ENCODE measurements at places on chromosomes 7 and 10.

DNA sequence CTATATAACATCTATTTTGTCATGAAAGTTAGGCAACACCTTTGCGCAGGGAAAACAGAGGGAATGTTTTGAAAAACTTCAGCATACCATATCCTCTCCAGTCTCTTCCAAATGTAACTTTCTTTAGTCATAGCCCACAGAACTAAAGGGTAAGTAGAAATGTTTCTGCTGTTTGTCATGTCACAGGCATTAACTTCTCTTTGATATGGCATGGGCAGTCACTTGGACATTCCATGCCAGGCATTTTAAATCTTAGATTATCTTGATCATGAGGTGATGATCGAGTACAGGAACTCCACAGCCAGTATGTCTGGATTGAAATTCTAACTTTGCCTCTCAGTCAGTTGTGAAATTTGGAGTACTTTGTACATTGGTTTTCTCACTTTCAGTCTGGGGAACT lies 27.5 kb upstream of the ETV1 start:
- peak; percentile 47 for DNase-seq

GRCh38 chr10:111098679-111099437 lies 22.0 kb downstream of the ADRA2A start:
- DNase-seq = peak; percentile 45

- no peak for DNase-seq
Measured at GRCh38 chr10:30870896-30871295, 160.8 kb downstream of the ZNF438 start.

DNA sequence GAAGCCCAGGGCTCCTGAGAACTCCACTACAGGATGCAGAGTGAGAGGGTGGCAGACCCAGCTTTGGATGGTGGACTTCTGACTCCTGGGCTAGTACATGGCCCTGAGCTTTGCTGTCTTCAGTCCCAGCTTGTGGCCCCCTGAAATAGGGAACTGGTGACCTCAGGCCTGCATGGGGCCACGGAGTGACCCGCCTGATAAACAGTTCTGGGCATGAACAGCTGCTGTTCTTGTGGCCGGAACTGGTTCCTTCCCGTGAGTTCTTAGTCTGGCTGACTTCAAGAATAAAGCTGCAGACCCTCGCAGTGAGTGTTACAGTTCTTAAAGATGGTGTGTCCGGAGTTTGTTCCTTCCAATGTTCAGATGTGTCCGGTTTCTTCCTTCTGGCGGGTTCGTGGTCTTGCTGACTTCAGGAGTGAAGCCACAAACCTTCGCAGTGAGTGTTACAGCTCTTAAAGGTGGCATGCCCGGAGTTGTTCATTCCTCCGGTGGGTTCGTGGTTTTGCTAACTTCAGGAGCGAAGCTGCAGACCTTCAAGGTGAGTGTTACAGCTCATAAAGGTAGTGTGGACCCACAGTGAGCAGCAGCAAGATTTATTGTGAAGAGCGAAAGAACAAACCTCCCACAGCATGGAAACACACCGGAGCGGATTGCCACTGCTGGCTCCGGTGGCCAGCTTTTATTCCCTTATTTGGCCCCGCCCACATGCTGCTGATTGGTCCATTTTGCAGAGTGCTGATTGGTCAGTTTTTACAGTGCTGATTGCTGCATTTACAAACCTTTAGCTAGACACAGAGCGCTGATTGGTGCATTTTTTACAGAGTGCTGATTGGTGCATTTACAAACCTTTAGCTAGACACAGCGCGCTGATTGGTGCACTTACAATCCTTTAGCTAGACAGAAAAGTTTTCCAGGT lies 268.0 kb downstream of the ZEB1 start:
- no peak for DNase-seq

- DNase-seq = no peak
Measured at GRCh38 chr10:82668221-82668895, 793.4 kb downstream of the NRG3 start.

DNA sequence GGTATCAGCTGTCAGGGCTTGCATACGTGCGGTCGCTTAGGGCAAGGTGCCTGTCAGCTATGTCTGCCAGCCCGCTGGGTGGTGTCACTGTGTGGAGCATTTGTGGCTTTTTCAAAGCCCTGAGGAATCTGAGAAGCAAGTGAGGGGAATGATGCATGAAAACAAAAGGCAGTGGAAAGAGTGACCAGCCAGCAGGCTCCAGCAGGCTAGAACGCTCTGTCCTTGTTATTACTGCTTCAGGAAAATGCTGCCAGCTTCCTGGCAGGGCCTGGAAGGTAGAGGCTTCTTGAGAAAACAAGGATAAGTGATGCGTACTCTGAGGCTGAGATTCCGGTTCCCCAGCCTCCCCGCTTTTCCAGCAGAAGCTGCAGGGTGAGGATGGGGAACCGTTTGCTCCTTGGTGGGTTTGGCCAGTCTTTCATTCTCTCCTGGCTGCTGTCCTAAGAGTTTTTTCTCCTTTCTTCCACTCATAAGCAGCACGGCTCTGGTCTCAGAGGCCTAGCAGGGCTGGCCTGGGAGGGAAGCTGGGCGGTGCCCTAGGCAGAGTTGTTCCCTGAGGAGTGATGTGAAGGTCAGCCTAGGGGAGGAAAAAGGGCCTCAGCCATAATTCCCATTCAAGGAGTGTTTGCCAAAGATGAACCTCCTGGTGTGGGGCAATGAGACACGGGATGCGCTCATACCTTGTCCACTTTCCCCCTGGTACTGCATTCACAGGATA lies 42.8 kb upstream of the MKLN1 start:
- DNase-seq = peak; percentile 69

DNA sequence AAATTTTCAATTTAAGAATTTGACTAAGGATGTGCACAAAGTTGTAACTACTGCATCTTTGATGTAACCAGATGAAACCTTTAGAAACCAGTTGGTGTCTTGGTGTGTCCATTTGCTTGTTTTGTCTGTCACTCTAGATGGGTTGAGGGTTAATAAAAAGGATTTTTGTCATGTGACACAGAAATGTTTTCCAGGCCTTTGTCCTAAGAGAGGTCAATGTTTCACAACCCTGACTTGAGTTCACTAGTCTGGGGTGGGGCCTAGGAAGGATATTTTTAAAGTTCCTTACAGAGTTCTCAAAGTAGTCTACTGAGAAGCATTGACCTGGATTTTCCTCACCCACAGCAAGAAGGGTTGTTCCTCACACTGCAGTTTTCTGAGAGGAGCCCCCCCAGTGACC lies 90.3 kb downstream of the HERPUD2 start:
- no peak for DNase-seq

DNA sequence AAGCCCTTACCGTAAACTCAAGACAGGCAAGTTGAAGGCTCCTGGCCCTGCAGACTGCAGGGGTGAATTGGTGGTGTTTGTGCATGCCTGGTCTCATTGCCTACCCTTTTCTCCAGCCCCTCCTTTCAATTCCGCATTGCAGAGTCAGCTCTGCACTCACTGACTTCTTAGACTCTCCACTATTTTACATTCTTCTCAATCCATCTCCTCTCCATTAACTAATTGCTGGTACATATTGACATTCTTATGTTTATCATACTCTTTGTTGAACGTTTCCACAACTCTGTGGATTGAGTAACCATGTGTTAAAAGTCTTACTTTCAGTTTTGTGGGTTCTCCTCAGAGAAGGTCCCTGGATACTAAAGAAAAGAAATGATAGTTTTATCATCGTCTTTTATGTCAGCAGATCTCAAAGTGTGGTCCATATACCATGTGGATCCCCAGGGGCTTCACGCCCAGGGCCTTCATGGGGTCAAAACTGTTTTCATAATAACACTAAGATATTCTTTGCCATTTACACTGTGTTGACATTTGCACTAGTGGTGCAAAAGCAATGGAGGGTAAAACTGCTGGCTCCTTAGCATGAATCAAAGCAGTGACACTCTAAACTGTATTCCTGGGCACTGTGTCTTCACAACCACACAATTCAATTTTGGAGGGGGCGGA lies 135.4 kb upstream of the FZD1 start:
- DNase-seq = no peak

DNA sequence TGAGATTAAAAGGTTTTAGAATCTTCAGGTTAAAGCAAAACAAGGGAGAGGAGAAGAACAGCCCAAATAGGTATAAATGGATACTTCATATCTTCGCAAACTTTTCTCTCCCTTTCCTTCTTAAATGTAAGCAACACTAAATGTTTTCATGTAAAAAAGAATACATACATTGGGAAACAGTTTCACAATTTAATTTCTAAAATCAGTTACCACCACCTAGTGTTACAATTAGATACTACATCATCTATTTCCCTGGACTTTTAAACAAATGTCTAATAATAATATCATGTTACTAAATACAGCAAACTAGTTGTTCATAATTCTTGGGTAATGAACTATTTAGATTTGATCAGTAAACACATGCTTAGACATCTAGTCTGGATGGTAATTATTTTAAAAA lies 35.8 kb downstream of the MINDY3 start:
- DNase-seq = peak; percentile 47

DNA sequence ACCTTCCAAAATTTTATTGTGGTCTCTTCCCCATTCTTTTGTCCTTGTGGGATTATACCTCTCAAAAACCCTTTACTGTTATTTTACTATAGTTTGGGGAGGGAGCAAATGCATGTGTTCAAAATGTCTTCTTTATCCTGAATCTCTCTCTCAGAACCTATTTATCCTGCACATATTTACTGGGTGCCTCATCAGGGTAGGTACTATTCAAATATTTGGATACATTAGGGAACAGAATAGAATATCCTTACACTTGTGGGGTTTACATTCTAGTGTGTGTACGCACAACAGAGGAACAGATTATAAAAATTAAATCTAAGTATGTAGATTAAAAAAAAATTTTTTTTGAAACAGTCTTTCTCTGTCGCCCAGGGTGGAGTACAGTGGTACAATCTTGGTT lies 48.6 kb downstream of the SCD start:
- DNase-seq = no peak

GRCh38 chr7:143280160-143280559 lies 4.6 kb upstream of the TMEM139 start:
- DNase-seq = peak; percentile 9

DNA sequence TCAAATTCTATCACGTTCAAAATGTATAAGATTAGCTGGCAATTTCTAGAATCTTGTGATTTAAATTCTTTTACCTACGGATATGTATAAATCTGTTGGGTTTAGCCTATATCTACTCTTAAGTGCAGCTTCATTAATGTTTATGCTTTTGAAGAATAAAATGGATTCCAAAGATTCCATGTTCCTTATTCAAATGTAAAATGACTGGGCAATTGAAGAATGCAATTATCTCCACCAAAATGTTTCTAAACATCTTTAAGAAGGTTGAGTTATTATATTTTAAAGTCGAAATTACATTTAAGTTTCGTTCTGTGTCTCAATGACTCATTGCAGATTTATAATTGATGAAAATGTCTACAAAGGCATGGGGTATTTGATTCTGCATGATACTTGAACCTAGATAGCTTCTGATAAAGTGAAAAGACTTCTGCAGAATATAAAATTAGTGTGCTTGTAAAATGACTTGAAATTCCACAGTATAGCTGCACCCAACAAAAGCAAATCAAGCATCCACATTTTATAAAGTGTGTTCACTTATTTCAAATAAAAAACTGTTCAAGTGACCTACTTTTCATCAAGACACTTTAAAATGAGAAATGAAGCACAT lies 697.0 kb upstream of the PCDH15 start:
- no peak for DNase-seq

- DNase-seq = no peak
Measured at GRCh38 chr7:112144284-112145059, 61.7 kb downstream of the DOCK4 start.

GRCh38 chr7:107045195-107045960 lies 873 bp downstream of the PRKAR2B start:
- peak; percentile 32 for DNase-seq

- peak; percentile 78 for DNase-seq
Measured at GRCh38 chr7:32043688-32044087, 26.5 kb downstream of the PDE1C start.

DNA sequence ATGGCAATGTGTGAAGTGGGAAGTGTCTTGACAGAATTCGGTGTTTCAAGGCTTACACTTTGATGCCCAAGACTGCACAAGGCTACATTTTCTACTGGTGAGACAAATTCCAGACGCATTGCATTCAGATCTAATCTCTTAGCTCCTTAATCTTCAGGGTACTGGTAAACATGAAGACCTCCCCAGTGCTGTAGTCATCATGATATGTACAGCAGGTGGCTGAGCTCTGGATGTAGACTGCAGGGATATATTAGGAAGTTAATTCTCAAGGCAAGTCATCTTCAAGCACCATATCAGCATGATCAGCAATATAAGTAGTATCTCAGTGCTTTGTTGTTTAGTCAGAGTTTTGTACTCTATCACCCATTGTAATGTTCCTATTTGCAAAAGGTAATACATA lies 61.8 kb downstream of the IKZF1 start:
- DNase-seq = no peak

DNA sequence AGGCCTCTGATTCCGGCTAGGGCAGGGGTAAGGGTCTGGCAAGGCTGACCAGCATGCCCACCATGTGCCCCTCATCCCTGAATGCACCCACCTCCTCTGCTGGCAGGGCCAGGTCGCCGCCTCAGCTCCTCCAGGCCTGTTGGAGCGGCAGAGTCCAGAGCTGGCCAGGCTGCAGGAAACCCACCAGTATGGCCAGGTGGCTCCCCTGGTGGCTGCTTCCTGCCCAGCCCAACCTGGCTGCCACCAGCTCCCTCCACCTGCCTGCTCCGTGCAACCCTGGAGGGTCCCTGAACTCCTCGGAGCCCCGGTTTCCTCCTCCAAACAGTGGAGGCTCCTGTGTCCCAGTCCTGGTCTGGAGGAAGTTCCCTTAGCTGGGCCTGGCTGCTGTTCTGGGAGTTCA lies 39.6 kb downstream of the MICALL2 start:
- DNase-seq = no peak

DNA sequence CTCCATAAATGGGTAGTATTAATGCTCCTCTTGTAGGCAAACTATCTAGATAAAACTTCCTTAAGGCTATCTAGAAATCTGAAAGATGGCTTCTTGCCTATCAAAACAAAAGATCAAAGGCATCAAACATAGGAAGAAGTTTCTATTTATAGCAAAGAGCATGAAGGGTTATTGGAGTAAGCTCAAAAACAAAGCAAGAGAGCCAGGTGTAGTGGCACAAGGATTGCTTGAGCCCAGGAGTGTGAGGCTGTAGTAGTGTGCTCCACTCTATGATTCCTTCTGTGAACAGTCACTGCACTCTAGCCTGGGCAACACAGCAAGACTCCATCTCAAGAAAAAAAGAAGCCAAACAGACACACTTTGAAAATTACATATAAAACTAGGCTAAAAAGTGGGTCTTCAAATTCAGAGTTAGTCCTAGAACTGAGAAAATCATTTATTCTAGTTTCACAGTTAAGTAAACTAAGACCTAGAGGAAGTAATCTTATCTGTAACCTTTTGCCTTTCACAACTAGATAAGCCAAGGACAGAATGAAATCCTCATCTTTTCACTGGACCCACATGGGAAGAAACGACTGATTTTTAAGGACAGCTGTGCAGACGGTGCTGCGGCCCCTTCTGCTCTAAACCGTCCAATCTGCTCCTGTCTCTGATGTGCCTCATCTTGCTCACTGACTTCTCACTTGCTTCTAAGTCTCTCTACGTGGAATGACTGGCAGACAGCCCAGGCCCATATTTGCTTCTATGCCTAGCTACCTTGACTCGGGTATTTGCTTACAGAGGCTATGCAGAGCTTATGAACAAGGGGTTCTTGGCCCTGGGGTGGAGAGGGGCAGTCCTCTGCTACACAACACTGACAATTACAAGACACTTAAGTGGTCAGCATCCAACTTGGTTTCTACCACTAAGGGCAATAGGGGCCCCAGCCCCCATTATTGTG lies 50.0 kb downstream of the ESYT2 start:
- DNase-seq = no peak

- peak; percentile 90 for DNase-seq
Measured at GRCh38 chr7:28755255-28755654, 202.9 kb downstream of the TRIL start.

- peak; percentile 53 for DNase-seq
Measured at GRCh38 chr10:110566472-110567200, 859 bp upstream of the SMC3 start.

- DNase-seq = no peak
Measured at GRCh38 chr7:158044482-158044823, 543.2 kb downstream of the PTPRN2 start.

Data from GM23248 (cell line).